Activated CD4-positive, alpha-beta T cell treated with anti-CD3 and anti-CD28 coated beads, Interleukin-2, amount 50 U/mL, for 24 hours (primary cell): ENCODE measurements at places on chromosomes 3 and 15.

DNA sequence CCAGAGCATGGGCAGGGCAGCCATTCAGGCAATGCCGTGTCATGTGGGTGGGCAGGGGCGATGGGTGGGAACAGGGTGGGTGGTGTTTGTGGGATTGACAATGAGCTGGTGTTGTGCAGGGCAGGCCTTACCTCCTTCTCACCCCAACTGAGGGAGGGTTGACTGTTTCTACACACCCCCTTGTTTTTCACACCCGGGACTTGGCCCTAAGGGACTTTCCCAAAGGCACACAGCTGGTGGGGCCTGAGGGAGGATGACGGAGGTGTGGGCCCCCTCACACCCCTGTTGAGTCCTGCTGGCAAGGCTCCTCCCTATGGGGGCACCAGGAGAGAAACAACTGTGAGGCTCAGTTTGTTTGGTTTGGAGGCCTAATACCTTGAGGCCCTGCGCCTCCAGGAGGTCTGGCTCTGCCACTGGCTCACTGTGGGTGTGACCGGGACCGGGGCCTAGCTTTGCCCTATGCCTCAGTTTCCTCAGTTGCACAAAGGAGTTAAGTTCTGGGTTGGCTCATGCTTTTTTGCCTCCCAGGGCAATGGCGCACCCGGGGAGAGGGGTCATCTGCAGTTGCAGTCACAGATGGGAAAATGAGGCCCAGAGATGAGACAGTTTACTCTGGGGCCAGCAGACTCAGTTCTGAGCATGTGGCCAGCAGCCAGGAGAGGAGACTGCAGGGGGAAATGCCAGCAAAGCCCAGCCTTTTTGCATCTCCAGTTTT, 5.1 kb upstream of the DNAH1 start:
- peak; percentile 22 for DNase-seq

GRCh38 chr3:50226888-50227389, 9.1 kb upstream of the GNAI2 start:
- peak; percentile 37 for DNase-seq

DNA sequence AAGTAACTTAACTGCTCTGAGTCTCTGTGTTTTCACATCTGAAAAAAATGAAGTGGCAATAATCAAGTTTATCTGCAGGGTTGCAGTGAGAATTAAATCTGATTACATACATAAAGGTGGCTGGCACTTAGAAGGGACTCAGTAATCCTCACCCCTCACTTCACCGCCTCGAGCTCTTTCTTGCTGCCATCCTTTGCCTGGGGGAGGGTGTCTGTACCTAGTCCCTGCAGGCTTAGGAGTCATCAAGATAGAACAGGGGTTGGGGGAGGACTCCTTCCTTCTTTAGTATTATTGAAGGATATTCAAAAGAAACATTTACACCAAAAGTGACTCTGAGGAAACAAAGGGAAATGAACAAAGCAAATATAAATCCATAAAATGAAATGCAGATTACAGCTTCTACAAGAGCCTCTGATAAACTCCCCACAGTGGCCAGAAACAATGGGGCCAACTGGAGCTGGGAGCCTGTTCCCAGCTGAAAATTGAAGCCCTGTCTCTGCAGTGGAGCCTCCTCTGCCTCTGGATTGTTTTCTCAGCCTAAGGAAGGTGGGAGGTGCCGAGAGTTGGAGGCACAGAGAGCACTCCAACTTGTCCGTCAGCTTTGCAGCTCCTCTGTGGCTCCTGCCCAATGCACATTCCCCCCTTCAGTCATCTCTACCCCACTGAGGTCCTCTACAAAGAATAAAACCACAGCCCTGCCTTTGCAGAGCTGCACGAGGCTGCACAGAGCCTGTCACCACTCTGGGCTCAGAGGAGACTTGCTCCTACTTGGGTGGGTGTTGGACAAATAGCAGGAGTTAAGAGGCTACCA, 41.8 kb downstream of the CRYGS start:
- no peak for DNase-seq

GRCh38 chr3:140247775-140248174, 312.8 kb downstream of the CLSTN2 start:
- DNase-seq = no peak

DNA sequence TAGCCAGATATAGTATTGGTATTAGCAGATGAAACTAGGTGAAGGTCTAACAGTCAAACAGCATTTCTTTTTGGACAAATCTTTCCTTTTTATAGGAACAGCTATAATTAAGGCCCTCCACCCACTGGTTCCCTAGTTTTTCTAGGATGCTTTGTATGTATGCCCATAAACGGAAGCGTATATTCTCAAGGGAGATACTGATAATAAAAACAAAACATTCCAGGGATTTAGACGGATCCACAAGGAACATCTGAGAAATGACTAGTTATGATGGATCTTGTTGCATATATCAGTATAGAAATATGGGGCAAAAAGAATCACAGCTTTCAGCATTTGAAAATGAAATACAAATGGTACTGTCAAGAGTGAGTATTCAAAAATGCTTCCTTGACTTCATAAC, 22.5 kb downstream of the LRRC28 start:
- no peak for DNase-seq

DNA sequence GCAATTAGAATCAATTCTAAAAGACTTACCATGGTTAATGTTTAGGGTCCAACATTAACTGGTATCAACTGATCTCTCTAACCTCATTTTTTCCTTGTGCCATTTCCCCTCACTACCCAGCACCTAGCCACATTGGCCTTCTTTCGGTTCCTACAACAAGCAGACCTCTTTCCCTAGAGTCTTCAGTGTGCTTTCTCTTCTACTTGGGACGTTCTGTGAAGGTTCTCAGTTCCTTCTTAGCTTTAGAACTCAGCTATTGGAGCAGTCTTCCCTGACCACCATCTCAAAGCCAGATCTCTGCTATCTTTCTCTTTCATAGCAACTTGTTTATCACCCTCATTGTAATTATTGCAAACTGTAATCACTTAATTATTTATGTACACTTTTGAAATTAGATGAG, 31.5 kb upstream of the MINDY4B start:
- no peak for DNase-seq

DNA sequence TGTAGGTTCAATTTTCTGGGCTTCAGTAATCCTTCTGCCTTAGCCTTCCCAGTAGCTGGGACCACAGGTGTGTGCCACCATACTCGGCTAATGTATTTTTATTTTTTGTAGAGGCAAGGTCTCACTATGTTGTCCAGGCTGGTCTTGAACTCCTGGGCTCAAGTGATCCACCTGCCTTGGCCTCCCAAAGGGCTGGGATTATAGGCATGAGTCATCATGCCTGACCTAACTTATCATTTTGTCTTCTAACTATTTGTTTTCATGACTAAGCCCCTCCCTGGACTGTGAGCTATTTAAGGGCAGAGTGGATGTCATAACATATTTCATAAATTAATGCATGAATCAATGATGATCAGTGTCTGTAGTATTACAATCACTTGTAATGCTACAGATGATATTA, 56.1 kb upstream of the PIAS1 start:
- no peak for DNase-seq

DNA sequence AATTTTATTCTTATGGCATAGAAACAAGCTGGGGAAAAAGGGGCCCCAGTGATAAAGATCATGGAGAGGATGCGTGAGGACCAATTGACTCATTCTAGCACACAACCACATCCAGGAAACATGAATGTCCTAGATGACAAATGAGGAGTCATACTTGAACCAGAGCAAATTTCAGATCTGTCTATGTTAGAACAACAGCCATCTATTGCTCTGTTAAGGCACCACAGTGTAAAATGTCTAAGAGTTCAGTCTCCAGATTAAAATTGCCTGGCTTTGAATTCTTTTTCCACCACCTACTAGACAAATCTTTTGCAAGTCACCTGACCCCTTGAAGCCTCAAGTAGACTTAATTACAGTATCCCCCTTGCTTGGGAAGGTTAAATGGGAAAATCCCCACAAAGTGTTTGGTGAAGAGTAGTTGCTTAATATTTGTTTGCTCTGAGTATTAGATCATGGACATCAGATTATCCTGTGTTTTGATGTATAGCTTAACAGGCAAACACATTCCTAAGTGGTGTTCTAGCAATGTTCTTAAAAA, 258.7 kb upstream of the TGFBR2 start:
- DNase-seq = peak; percentile 57

- no peak for DNase-seq
Measured at GRCh38 chr3:174444391-174444790, 414.7 kb upstream of the NAALADL2 start.

GRCh38 chr3:170267793-170268192, 45.6 kb downstream of the PRKCI start:
- DNase-seq = no peak

GRCh38 chr15:95590533-95591044, 739.9 kb upstream of the NR2F2 start:
- DNase-seq = no peak

GRCh38 chr3:104556372-104557078, 810.2 kb upstream of the ALCAM start:
- no peak for DNase-seq

DNA sequence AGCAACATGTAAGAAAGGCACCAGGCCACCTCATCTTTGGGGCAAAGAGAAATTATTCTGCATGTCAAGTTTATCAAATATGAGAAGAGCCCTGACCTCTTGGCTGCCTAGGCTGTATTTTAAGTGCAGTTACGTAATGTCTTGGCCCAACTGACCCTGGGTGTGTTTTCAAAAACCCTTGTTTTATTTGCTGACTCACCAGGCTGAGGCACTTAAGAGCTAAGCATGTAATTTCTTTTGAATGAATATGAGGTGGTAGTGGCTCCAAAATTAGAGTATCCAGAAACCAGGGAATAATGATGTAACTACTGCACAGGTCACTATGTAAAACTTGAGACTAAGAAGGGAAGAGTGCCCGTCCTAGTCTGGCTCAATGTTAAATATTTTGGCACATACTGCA, 24.3 kb downstream of the PGPEP1L start:
- DNase-seq = no peak

- no peak for DNase-seq
Measured at GRCh38 chr3:107217172-107217571, 160.1 kb upstream of the CCDC54 start.

DNA sequence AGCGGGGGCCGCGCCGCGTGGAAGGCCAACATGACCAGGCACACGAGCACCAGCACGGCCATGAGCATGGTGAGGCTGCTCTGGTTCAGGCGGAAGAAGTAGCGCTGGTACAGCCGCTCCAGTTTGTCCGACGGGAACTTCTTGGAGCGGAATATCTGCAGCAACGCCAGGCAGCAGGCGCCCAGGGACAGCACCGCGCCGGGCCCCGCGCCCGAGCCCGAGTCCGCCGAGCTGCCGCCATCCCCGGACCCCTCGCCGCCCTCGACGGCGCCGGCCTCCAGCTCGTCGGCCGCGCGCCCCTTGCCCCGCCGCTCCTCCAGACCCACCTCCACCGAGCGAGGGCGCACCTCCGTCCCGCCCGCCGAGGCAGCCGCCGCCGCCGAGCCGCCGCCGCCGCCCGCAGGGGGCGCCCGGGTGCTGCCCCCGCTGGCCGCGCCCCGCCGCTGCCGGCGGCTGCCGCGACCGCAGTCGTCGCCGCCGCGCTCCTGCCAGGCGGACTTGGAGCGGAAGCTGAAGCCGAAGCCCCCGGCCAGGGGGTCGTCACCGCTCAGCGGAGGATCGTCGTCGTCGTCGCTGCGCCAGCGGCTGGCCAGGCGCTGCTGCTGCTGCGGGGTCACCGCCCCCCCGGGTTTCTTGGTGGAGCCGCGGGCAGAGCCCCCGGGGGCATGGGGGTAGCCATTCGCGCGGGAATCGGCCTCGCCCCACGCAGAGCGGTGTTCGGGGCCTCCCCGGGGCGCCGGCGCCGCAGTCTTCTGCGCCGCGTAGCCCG, 957 bp downstream of the ADCY5 start:
- DNase-seq = no peak

DNA sequence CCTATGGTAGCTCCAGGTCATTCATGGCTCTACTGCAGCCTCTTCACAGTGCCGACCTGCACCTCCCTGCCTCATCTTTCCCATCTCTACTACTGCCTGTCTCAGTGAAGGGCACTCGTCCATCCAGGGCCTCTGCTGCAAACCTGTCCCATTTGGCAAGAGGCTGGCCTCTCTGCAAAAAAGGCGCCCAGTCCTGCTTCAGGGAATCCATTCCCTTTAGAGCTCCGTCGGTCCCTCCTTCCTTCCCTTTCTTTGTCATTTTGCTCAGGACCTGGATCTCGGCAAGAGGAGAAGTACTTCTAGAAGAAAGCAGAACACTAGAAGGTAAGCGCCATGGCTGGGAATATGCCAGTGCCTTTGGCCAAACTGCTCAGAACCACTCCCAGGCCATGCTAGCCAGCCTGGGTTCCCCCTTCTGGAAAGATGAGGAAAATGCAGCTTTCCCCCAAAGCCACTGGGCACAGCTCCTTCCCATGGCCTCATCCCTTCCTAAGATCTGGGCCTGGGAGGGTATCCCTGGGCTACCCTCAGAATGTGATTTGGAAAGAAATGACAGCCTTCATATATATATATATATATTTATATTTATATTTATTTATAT, 6.4 kb upstream of the ISL2 start:
- DNase-seq = no peak

DNA sequence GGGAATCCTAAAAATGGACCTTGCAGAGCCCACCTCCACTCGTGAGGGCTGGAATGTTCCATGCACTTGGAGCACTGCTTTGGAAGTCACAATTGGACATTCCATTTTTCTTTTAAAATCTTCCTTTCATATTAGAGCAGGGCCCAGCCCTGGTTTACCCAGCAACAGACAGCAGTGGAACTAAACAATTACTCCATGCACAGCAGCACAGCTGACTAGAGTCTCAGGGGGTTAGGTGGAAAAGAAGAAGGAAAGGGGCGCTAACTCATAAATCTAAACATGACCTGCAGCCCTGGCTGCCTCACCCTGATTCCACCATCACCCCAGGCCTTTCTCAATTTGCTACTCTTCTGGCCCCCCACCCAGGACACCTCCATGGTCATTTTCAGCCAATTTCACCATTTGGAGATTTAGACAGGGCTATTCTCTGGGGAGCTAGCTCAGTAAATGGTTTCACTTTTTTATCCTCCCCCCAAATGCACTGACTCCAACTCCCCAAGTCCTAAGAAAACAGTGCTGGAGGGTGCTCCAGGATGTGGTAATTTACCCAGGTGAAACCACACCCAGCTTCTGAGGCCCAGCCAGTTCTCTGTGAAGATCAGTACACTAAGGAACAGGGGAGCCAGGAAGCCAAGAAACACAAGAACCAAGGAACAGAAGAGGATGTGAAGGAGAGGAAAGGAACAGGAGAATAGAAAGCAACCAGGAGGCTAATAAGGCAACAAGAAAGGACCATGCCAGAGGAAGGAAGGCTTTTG, 1.6 kb upstream of the LRRC31 start:
- no peak for DNase-seq
